Sigmoid colon (tissue), 7 donors: ENCODE measurements at places on chromosomes 5 and 9. TPM values are rescaled to one million over a fixed set of nuclear protein-coding genes. Genes with fewer than 3 reads are reported as not detected.

Gene PCDHGA9
- not detected for polyA plus RNA-seq

Gene CLPTM1L
- 90.5 TPM for polyA plus RNA-seq

Gene FGF10
- polyA plus RNA-seq, result 3.9 TPM

Gene NME5
- 1.5 TPM for polyA plus RNA-seq

GRCh38 chr9:133813749-133814585 is 75.8 kb upstream of the SARDH start:
- H3K4me1 ChIP-seq, result no peaks in the 10 kb centered on the region
- DNase-seq, result peak; percentile 75
- no peaks in the 10 kb centered on the region for H3K36me3 ChIP-seq
- no peaks in the 10 kb centered on the region for H3K27me3 ChIP-seq

DNA sequence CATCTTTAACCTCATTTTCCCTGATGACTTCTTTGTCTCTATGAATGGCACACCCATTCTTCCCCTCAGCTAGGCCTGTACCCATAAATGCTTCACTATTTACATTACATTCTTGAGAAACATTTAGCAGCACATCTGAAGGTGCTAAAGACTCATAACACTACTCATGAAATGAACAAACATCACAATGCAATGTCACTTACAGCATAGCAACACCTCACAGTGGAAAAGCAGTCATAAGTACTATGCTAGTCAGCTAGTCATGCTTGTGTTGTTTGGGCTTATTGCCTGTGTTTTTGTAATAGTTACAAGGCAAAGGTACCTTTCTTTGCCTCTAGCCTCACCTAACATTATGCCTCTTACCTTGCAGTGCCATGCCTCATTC is 228.9 kb downstream of the KIAA0825 start:
- H3K27ac ChIP-seq, result no peak overlapping the region
- no peaks in the 10 kb centered on the region for H3K36me3 ChIP-seq
- no peaks in the 10 kb centered on the region for H3K27me3 ChIP-seq

DNA sequence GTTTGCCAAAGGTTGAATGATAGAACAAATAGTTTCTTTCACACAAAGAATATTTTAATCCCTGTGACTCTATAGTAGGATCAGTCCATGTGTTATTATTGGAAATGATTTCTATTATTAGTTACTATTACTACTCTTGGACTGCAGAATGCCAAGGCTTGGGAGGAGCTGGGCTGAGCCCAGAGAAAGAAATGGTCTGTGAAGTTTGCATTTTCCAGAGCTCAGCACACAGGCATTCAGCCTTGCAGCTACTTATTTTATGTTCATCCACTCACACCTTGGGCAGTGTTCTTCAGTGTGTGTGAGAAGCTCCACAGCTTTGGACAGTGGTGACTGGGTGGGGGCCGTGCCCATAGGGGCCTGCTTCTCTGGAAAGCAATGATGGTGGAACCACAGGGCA is 583.1 kb downstream of the CCDC171 start:
- no peaks in the 10 kb centered on the region for H3K36me3 ChIP-seq
- DNase-seq, result no peak

DNA sequence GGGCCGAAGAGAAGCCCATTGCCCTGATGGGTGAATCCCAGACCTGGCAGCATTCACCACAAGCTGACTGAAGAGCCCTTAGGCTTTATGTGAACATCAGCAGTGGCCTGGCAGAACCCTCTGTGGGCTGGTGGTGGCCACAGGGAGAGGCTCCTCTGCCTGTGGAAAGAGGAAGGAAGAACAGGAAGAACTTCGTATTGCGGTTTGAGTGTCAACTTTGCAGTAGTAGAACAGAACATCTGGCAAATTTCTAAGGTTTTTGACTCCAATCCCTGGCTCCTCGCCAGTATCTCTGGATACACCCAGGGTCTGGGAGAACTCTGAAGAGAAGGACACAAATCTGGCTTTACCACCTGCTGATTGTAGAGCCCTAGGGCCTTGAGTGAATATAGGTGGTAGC is 356.4 kb upstream of the GRAMD2B start:
- no peaks in the 10 kb centered on the region for H3K4me1 ChIP-seq
- H3K27me3 ChIP-seq, result no peaks in the 10 kb centered on the region
- H3K4me3 ChIP-seq, result no peak overlapping the region

DNA sequence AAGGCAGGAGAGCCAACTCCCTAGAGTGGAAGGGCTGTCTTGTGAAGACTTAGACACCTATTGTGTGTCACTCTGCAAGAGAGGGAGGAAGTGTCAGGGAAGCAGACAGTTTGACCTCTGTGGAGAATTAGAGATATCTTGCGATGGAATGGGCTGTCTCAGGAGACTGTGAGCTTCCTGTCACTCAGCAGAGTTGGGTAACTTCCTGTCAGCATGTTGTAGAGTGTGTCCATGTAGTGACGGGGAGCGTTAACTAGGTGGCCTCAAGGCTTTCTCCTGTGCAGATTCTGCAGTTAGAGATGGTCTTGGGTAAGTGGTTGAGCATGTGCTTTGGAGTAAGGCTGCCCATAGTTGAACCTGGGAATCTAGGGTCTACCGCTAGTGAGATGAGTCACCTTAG is 136.5 kb downstream of the KIF4B start:
- DNase-seq, result no peak
- no peaks in the 10 kb centered on the region for H3K36me3 ChIP-seq
- H3K27me3 ChIP-seq, result no peaks in the 10 kb centered on the region
- H3K4me1 ChIP-seq, result no peaks in the 10 kb centered on the region
- no peak overlapping the region for H3K27ac ChIP-seq
- H3K4me3 ChIP-seq, result no peak overlapping the region

DNA sequence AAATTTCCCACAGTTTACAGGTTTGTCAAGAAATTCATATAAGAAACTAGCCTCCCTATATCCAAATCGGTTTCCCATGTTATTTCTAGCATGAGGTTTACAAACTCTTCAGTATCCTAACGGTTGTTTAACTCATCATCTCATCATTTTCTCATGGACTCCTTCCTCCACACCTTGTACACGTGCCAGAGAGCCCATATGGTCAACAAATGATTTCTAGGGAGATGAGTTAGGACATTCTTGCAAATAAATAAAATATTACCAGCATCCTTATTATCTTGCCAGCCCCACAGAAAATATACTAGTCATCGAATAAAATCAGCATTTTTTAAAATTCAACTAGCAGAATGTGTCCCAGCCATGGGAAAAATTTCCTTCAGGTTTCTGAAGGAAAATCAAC is 285.2 kb downstream of the EBF1 start:
- DNase-seq, result no peak
- H3K4me1 ChIP-seq, result no peaks in the 10 kb centered on the region
- no peak overlapping the region for H3K27ac ChIP-seq
- H3K4me3 ChIP-seq, result no peak overlapping the region

- H3K27me3 ChIP-seq, result no peaks in the 10 kb centered on the region
- DNase-seq, result no peak
- H3K4me3 ChIP-seq, result no peak overlapping the region
- H3K27ac ChIP-seq, result no peak overlapping the region
- no peaks in the 10 kb centered on the region for H3K36me3 ChIP-seq
- H3K4me1 ChIP-seq, result no peaks in the 10 kb centered on the region
Observed at GRCh38 chr5:128290152-128290858, 206.7 kb downstream of the SLC12A2 start.

GRCh38 chr5:171920765-171921391 is 85.6 kb downstream of the FBXW11 start:
- no peaks in the 10 kb centered on the region for H3K27me3 ChIP-seq
- no peak overlapping the region for H3K4me3 ChIP-seq
- H3K27ac ChIP-seq, result no peak overlapping the region
- no peaks in the 10 kb centered on the region for H3K4me1 ChIP-seq
- DNase-seq, result no peak
